Psoas muscle (tissue), 8 donors: ENCODE measurements at places on chromosomes 1 and 21.

DNA sequence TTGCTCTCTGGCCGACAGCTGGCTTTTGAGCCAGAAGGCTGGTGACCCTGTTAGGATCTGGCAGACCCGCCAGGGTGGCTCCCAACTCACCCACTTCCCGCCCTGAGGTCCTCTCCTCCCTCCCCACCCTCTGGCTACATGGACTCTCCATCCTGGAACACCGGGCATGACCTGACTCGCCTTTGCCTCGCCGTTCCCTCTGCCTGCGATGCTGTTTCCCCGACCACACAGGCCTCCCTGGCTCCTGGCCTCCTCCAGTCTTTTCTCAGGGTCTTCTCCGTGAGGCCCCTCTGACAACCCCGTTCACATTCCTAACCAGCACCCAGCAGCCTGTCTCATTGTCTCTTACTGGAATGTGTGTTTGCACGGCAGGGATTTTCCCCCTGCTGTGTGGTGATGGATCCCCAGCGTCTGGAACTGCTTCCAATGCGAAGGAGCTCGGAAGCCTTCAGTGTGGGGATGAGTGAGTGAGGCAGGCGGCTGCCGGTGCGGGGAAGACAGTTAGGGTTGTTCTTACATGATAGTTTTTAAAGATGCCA is 46.0 kb upstream of the POFUT2 start:
- no peak for DNase-seq

DNA sequence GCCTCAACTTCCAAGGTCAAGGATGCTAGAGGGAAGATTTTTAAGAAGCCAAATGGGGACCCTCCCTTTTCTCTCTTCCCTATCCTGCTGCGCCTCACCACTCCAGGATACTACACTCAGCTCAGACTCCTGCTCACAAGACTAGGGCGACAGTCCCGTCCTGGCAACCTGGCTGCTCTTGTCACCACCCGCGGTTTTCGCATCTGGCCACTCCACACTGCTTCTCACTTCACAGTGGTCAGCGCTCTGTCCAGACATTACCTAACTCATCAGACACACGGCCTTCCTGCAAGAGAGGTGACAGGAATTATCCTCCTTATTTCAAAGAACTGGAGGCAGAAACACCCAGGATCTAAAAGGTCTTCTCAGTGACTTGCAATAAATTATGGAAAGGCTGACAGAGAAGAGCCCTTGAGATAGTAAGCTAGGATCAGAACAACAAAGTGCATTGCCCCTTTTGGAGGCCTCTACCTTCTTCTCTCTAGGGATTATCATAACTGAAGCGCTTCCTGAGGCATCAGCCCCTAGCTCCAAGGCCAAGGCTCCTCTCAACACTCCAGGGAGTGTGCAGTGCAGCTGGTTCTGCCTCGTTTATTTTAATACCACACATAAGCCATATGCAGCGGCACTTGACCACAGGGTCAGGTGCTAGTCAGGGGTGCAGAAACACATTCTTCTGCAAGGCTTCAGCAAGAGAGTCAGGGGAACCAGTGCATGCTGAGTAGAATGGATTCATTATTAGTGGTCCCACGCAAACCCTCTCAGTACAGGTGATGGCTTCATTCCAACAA is 41.9 kb downstream of the ASTN1 start:
- no peak for DNase-seq

DNA sequence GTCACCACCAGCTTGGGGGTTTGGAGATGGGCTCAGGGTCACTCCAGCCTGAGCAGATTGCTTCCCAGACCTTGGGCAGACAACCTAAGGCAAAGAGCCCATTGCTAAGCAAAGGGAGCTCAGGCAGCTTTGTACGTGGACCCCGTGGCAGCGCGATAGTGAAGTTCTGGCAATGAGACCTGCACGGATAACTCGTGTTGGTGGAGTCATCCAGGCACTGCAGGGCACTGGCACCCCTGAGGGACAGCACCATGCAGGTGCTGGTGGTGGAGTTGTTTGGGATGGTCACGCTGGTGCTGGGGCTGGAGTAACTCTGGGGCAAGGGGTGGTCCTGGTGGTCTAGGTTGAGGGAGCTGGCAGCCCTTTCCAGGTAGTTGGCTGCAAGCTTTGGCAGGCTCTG is 13.6 kb upstream of the HSPG2 start:
- DNase-seq = no peak

DNA sequence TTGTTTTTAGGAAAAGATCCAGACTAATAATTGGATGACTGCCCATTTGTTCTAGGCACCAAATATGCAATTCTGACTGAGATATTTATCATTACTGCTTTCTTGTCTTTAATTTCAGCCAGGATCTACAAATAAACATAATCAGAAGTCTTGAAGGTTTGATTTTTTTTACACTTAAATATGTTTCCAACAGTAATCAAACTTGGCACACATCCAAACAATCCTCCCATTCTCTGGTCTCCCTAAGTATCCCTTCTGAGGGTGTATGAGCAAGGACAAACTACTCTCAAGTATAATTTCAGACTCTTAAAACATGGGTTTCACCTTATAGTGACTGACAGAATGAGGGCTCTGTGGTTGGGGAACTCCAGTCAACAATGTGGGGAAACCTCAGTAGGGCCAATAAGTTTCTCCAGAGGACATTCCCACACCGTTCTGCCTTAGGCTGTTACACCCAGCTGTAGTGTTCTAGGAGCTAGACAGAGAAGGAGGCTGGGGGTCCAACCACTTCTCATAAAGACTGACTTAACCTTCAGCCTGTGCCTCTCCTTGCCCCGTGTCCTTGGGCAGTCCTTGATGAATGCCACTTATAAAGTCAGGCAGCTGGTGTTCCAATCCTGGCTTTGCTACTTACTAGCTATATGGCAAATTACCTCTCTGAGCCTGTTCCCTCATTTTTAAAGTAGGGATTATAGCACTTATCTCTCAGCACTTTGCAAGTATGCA is 1.5 kb upstream of the PALMD start:
- no peak for DNase-seq

GRCh38 chr21:46129846-46130651 is 25.3 kb downstream of the FTCD start:
- peak; percentile 15 for DNase-seq

DNA sequence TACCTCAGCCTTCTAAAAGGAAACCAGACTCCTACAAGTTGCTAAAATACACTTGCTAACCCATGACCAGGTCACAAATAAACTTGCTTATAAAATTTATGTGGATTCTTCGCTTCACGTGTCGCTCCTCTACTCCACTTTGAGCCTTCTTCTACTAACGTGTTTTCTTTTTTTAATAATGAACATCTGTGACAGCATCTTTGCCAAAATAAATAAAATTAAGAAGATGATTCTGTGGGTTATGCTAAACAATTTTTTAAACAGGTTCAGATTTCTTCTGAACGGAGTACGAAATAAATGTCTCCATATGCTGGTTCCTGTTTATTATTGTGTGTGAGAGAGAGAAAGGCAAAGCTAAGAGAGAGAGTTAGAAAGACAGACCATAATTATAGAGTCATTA is 735.8 kb downstream of the LTN1 start:
- DNase-seq = no peak

DNA sequence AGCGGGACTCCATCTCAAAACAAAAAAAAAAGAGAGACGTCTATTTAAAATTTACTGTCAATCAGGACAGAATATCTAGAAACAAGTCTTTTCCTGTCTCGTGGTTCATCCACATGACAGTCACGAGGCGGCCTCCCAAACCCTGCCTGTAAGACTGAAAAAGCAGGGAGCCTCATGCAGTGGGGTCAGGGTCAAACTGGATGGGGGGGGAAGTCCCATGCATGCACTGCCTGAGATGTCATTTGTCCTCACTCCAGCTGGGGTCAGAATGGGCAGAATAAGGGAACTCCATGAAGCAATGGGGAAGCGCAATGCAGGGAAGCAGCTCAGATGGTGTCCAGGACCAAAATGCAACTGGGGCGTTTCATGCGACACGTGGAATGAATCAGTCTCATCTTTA is 85.5 kb downstream of the PIK3CD start:
- DNase-seq = no peak

GRCh38 chr1:183720028-183720427 is 66.9 kb upstream of the APOBEC4 start:
- DNase-seq = no peak

- DNase-seq = no peak
These were observed 6.8 kb upstream of the IFNAR1 start for GRCh38 chr21:33317786-33318486.

GRCh38 chr1:31562707-31563360 is 13.5 kb upstream of the TINAGL1 start:
- no peak for DNase-seq

- DNase-seq = no peak
These were observed 9.1 kb upstream of the ATP5PO start for GRCh38 chr21:33924766-33925100.

DNA sequence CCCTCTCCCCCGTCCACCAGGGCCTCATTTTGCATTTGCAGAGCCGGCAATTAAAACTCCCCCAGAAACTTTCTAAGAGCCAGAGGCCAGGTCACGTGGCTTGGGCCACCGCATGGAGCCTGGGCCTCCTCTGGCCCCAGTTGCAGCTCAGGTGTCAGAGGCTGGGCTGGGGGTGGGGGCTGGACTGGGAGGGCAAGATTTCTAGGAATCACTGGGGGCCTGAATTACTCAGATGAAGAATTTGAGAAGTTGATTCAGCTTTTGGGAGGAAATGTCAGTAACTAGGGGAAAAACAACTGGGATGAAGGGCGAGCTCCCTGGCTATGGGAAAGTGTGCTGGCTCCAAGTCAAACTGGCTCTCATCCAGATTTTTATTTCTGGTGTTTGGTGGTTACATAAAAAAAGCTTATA is 151.0 kb downstream of the CDC7 start:
- DNase-seq = peak; percentile 75

- DNase-seq = no peak
These were observed 23.0 kb upstream of the TBX15 start for GRCh38 chr1:119011116-119011515.

GRCh38 chr1:35461966-35462651 is 95.1 kb downstream of the KIAA0319L start:
- DNase-seq = no peak

- DNase-seq = peak; percentile 41
These were observed 670 bp downstream of the CLSTN1 start for GRCh38 chr1:9822897-9823692.

- no peak for DNase-seq
These were observed 8.3 kb downstream of the GPR37L1 start for GRCh38 chr1:202130816-202131522.

DNA sequence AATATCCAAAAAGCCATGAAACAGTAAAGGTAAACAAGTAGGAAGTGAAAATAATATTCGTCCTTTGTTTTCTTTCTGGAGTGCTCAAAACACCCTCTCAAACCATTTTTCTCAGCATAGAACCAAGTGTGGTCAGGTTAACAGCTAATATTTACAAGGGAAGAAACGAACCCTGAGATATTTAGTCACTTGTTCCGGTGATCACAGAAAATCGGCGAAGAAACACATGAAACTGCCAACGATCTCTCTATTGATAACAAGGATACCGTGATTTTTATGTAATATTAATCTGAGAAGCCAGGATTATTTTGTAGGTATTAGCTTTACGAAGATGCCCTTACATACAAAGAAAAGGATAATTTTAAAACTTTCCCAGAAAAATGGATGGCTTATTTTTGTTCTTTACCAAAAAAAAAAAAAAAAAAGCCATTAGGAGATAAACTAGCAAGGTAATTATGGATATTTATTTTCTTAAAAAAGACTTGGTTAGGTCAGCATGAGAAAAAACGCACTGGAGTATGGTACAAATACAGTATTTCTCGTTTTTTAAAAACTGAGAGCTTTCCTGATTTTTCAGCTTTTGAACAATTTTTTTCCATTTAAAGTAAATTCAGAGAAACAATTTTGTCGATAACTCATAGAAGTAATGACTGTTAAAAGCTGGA is 107.3 kb upstream of the HNRNPU start:
- DNase-seq = no peak

GRCh38 chr1:42143896-42144710 is 9.1 kb upstream of the GUCA2B start:
- DNase-seq = no peak

DNA sequence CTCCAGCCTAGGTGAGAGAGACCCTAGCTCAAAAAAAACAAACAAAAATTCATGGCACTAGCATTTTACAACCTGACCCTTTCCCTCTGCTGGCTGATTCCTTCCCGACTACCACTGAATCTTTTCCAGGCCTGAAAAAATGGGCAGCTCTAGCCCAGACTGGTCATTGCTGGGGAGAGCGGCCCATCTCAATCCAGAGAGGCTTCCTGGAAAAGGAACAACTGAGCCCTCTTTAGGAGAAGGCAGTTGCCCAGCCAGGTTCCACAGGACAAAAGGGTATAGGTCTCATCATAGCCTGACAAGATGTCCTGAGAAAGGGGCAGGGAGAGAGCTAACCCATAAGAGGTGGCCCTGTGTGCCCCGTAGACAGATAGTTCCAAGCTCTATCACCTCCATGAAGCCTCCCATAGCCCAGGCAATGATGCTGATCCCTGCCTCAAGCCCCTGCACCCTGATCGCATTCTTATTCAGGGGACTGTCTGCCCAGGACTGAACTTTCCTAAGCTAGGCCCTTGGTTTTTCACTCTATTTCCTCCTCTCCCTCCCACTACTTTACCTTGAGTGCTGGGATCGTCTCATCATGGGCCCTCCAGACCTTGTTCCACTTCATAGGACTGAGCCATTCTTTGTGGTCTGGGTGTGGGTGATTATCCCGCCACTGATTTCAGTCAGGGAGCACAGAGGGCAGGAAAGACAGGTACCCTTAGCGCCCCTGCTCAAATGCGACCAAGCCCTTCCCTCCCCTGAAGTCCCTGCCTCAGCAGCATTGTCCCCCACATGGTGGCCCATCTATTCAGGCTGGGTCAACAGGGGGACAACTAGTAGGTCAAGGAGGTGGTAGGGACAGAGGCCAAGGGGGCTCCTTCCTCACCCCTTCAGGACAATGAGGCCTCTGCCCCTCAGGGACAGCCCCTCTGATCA is 18.2 kb downstream of the RHBG start:
- no peak for DNase-seq

DNA sequence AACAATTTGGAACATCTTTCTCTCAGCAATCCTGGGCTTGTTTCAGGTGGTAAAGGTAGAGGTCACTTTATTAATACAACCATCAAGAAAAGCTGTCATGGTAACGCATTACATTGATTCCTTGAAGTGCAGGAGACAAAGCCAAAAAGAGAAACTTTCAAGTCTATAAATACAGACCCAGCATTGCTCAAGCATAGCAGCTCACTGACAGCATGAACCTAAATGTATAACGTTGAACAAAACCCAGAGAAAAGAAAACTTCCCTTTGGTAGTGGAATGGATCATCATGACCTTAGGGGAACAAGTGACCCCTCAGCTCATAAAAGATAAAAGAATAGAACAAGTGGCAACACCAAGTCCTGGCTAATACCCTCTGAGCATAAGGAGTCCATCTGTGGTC is 332.2 kb downstream of the NTNG1 start:
- no peak for DNase-seq

GRCh38 chr1:235023711-235024439 is 104.8 kb downstream of the TOMM20 start:
- DNase-seq = no peak

DNA sequence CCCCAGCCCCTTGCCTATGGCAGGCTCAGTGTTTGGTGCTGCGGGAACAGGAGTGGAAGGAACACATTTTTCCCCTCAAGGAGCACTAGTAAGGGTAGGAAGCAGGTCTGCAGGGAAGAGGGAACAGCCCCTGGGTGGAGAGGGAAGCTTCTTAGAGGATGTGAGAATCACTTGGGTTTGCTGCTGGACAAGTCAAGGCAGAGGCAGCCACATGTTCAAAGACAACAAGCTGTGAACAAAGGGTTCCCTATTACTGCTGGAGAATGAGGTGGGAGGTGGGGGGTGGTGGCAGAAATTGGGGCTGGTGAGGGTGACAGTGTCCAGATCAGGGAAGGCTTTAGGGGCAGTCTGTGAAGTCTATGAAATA is 24.8 kb upstream of the CITED4 start:
- DNase-seq = no peak

- DNase-seq = no peak
These were observed 16.1 kb downstream of the TNFRSF8 start for GRCh38 chr1:12078938-12079861.
